Thoracic aorta (tissue), 2 donors: ENCODE measurements at places on chromosomes 6 and 20. TPM values are rescaled to one million over a fixed set of nuclear protein-coding genes. Genes with fewer than 3 reads are reported as not detected.

- peak; percentile 48 for DNase-seq
These were observed 240.1 kb downstream of the KCNQ5 start for GRCh38 chr6:72861935-72862432.

- no peak for DNase-seq
These were observed 139.0 kb downstream of the FNDC1 start for GRCh38 chr6:159308198-159308597.

DNA sequence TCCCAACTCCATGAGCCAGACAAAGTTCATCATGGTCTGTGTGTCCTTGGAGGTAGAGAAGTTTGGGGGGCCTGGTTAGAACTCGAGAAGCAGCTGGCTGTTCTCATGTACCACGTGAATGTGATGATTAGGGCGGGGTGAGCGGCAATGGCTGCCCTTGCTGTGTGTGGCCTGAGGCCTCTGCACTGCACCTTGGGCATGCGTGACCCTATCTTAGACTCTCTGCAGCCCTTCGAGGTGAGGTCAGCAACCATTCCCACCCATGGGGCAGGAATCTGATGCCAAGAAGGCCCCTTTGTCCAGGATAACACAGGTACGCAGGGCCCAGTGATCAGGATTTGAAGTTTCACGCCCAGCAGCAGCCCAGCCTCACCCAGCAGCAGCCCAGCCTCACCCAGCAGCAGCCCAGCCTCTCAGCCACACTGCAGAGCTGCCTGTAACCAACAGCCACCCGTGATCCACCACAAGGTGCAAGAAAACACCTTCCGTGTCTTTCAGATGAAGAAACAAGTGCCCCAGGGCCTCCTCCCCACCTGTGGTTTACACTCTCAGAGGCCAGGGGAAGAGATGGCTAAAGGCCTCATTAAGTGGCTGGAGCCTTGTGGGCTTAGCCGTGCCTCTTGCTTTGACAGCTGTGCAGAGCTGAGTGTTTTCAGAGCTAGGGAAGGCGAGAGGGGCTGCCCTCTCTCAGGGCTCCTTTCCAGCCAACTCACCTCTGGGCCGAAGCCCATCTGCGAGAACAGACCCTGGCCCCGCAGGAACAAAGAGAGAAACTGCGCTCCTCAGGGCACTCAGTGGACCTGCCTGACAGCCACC lies 195.2 kb upstream of the CDH4 start:
- no peak for DNase-seq

DNA sequence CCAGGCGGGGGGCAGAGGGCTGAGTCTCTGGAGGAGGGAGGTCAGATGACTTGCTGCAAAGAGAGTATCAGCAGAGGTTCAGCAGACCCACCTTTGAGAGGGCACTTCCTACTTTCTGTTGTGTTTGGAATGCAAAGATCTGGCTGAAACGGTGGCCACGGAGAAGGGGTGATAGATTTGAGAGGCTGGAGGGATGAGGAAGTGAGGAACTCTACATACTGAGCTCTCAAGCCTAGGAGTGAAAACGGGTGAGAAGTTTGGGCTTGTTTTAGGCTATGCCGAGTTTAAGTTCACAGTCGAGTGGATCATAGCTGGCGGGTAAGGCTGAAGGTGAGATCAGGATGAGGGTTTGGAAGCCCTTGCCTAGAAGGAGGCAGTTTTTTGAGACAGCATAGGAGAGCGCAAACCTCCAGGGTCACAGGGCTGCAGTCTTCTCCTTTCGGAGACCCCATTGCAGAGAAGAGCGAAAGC lies 477 bp upstream of the ITPA start:
- no peak for DNase-seq

- no peak for DNase-seq
These were observed 3.7 kb downstream of the CSNK2A1 start for GRCh38 chr20:539848-540247.

SEL1L2 gene
- not detected for total RNA-seq

- DNase-seq = no peak
These were observed 6.5 kb downstream of the RIPOR2 start for GRCh38 chr6:24929242-24929641.

DNA sequence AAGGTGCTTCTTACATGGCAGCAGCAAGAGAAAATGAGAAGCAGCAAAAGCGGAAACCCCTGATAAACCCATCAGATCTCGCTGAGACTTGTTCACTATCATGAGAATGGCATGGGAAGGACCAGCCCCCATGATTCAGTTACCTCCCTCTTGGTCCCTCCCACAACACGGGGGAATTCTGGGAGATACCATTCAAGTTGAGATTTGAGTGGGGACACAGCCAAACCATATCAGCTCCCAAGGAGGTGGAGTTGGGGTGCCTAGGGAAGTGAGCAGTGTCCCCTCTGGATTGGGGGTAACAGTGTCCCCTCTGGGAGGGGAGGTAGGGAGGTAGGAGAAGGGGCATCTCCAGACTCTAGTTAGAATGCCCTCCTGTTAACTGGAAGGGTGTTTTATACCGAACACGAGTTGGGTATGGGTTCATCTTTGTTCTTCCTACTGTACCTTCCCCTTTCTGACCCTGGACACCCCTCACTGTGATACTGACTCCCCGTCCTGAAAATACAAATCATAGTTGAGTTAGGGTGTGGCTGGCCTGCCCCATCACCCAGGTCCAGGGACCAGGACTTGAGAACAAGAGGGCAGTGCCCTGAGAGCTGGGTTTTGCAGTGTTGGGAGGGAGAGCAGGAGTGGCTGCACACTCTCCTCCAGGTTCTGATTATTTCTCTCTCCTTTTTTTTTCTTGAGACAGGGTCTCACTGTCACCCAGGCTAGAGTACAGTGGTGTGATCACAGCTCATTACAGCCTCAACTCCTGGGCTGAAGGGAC lies 62.0 kb downstream of the EFCAB8 start:
- DNase-seq = no peak

- DNase-seq = no peak
These were observed 903.4 kb upstream of the GJE1 start for GRCh38 chr6:141229296-141229695.

GRCh38 chr6:1616701-1617463 lies 7.2 kb downstream of the FOXC1 start:
- DNase-seq = no peak

DNA sequence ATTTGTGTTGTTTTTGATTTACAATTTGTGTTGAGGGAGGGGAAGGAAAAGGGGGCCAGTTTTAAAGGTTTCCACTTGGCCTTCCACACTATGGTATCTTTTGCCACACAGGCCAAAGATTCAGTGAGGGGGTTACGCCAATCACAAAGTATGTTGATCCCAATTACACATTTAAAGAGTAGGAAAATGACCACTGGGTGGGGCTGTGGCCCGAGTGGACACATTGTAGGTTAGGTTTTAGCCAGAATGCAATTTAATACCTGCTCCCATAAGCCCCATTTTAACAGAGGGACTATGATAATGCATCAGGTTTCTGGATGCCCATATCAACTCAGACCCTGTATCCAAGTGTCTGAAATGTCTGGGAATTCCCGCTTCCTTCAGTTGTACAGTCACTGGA lies 15.6 kb downstream of the VGLL2 start:
- no peak for DNase-seq

GRCh38 chr20:61819574-61819846 lies 246.2 kb downstream of the TAF4 start:
- DNase-seq = no peak

TCP11 gene
- not detected for total RNA-seq

CNKSR3 gene
- total RNA-seq = 22.9 TPM

GRCh38 chr6:131486608-131487007 lies 86.4 kb upstream of the ARG1 start:
- no peak for DNase-seq

PTPRT gene
- not detected for total RNA-seq

DNA sequence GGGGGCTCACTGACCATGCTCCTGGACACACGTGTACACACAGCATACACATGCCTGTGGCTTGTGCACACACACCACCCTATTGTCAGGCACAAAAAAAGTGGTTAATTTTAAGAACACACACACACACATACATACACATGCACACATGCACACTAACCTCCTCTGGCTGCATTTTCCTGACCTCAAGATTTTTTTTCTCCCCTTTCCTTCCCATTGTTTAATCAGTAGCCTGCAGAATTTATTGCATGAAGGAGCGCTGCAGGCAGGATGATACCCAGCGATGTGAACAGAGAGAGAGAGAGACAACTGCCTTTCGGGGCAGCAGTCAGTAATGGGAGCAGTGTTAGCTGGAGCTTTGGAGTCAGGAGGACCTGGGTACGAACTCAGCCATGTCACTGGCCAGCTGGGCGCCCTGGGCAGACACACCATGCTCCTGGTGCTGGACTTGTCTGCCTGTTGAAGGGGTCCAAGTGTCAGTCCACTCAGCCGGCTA lies 990 bp upstream of the TRAF3IP2 start:
- no peak for DNase-seq

GRCh38 chr6:45676380-45676779 lies 298.6 kb upstream of the SUPT3H start:
- DNase-seq = no peak

MARCKS gene
- total RNA-seq = 34.3 TPM

KIAA1755 gene
- 11.0 TPM for total RNA-seq

DNA sequence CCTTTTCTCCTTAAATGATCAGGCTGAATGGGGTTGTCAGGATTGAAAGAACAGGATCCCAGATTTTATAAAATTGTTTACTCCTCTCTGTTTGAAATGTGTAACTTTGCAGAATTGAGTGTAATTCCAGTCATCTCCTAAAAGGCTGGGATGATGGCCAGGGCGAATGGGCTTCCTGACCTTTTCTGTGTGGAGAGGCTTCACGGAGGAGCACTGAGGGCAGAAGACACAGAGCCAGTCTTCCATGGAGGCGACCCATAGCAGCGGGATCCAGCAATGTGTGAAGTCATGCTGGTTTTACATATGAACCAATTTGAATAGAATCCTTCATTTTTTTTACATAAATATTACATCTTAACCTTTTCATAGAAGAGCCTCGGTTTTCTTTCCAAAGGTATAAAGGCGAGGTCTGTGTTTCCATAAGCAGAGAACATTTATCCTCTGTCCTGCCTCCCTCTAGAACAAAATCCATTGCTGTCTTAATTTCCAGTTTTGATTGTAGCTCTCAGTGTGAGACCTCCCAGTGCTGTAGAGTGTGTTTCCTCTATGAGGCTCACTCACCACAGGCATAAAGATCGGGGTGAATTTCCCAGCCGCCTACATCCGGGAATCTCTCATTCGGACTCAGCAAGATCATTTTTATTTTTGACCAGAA lies 369.7 kb upstream of the FLRT3 start:
- no peak for DNase-seq

GJA10 gene
- not detected for total RNA-seq

MAP7 gene
- total RNA-seq = 5.1 TPM

DNA sequence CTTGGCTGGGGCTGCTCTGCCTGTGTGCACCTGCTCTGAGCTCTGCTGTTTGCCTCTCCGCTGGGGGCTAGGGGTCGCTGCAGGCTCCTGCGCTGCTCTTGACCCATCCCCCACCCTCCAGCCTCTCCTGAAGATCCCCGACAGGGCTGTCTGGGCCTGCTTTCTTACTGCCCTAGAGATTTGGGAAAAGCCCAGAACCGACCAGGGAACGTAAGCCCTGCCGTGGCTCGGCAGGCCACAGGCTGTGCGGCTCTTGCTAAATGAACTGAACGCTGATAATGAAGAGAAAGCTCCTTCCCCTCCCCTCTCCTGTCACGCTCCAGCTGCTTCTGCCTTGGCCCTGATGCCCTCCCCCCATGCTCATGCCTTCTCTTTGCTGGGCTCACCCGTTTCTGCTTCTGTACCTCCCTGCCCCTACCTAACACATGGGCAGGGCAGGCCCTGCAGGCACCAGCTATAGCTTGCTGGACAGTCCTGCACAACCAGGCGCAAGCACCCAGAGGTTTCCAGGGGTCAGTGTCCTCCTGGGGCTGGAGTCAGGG lies 32.0 kb upstream of the PCMTD2 start:
- DNase-seq = no peak

DNA sequence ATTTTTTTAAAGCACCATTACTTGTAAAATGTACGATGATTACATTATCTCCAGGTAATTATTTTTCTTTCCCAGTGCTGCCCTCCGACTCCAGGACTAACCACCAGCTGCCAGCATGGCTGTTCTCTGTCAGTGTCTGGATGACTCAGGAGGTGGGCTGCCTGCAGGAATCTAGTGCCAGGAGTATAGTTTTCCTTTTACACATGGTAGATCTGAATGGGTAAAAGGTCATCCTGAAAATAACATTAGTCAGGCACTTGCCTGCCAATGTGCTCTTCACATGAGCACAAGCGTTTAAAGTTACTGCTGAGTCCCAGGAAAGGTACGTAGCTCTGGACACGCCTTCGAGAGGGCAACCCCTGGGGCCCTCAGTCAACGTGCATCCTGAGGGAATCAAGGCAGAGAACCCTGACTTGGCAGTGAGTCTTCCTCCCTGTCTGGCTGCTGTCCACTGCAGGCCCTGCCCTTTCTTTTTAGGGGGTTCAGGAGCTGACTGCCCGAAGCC lies 2.4 kb downstream of the DYNLT1 start:
- no peak for DNase-seq

HDAC2 gene
- 29.9 TPM for total RNA-seq

GPR6 gene
- not detected for total RNA-seq

GRM1 gene
- total RNA-seq = 0.54 TPM

GRCh38 chr6:133159255-133159795 lies 81.8 kb upstream of the EYA4 start:
- DNase-seq = no peak

PRSS16 gene
- total RNA-seq = not detected

SNX21 gene
- 78.2 TPM for total RNA-seq

RIN2 gene
- 121 TPM for total RNA-seq

CRISP3 gene
- not detected for total RNA-seq

- DNase-seq = no peak
These were observed 61.6 kb downstream of the MDGA1 start for GRCh38 chr6:37636116-37636515.

DNA sequence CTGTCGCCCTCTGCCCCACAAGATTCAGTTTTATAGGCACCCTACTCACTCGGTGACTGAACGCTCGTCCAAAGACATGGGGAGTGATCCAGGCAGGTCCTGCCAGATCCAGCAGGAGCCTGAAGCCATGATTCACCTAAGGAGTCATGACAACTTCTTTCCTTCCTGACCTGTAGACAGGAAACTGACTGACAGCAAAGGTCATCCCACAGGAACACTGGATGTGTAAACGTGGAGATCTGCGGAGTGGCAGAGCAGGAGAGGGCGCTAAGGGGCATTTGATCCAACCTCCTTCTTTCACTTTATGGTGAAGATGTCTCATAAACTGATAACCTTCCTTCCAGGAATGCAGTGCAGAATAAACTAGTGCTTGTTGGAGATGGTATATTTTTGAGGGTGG lies 192.2 kb downstream of the GJA10 start:
- DNase-seq = no peak

CNR1 gene
- total RNA-seq = 25.5 TPM
